Stimulated activated naive B cell treated with anti-CD40 and anti-IgM and Interleukin-4, amounts not matched to agents 10 μg/mL and 1 μg/mL and 100 μg/mL, for 72 hours (primary cell): ENCODE measurements at places on chromosomes 5 and 9.

- DNase-seq: no peak
Observed at GRCh38 chr5:156181656-156182055, 145.3 kb upstream of the SGCD start.

DNA sequence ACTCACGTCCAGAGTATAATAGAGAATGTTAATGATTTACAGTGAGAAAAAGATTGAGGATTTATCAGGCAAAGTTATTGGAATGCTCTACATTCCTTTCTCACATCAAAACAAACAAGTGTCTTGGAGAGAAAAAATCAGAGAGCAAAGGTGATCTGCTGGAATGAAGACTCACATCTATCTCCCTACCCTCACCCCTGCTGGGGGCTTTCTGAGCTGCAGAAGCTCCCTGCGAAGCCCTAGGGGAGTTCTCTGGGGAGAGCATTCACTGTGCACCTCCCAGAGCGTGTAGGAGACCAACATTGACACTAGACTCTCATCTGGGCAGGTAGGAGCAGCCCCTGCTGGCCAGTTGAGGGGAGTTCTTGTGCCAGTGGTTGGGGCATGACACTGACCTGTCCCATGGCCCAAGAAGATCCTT is 76.6 kb upstream of the ADAMTS16 start:
- DNase-seq: no peak

- no peak for DNase-seq
Observed at GRCh38 chr9:42388846-42389245, 205.4 kb downstream of the SPATA31A6 start.

DNA sequence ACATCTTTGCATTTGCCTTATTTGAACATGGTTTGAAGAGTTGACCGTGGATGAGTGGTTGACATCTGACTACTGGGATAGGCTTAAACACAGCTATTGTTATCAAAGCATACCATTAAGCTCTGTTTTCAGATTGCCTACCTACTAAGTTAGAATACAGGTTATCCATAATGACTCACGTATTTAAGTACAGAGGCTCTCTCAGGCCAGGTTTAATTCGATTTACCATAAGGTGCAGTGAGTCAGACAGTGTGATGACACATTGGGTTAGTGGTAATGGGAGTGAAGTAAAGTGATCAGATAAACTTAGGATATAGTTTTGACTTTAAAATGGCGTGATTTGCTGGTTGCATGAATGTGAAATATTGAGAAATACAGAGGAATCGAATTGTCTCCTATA is 732.0 kb upstream of the CTNND2 start:
- no peak for DNase-seq

GRCh38 chr5:125536582-125536981 is 790.1 kb upstream of the ZNF608 start:
- DNase-seq: no peak

DNA sequence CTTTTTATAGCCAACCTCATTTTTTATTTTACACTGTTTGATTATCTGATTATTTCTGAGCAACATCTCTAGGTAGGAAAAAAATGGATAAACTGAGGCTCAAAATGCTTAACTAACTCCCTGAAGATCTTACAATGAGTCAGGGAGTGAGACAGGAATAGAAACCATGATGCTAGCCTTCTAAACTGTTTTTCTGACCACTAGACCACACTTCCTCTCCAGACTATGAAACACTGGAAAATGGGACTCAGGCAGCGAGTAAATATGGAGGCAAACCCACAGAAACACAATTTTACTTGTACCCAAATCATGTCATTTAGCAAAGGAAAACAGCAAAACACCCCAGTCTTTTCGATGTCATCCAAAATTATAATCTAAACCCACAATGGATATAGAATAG is 129.9 kb upstream of the ANKH start:
- no peak for DNase-seq

- no peak for DNase-seq
Observed at GRCh38 chr5:68161156-68161555, 54.4 kb upstream of the PIK3R1 start.

DNA sequence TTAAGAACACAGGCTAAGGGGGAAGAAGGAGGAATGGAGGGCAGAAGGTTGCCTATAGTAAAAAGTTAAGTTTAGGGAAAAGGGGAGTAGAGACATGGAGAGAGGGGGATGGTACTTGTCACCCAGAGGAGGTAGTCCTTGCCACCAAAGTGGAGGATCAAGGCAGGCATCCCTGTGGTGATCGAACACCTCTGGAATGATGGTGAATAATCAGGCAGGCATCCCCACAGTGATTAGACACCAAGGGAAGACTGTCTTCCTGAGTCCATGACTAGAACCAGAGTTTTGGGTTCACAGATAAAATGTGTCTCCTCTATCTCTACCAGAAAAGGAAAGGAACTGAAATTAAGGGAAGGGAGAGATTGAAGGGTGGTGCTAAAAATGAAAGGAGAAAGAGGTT is 19.2 kb upstream of the HMGCS1 start:
- DNase-seq: no peak

- no peak for DNase-seq
Observed at GRCh38 chr5:44377057-44377456, 12.2 kb downstream of the FGF10 start.

- DNase-seq: no peak
Observed at GRCh38 chr9:110426052-110426709, 88.5 kb upstream of the TXNDC8 start.

- DNase-seq: no peak
Observed at GRCh38 chr5:64497386-64497785, 8.4 kb upstream of the RGS7BP start.

DNA sequence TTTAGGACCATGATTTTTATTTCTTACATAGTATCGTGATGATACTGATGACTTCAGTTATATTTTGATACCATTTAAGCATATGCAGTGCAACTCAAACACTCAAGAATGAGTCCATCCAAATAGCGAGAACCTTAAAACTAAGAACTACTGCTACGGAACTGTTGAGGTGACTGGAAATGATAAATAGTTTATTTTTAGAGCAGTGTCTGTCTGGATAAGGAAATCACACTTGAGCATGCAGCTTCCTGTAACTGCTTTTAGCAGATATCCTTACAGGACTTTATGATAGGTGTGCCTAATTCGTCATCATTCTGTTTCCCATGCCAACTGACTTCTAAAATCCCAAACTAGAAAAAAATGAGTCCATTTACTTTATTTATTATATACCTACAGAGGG is 85.5 kb downstream of the ADGRV1 start:
- DNase-seq: no peak

DNA sequence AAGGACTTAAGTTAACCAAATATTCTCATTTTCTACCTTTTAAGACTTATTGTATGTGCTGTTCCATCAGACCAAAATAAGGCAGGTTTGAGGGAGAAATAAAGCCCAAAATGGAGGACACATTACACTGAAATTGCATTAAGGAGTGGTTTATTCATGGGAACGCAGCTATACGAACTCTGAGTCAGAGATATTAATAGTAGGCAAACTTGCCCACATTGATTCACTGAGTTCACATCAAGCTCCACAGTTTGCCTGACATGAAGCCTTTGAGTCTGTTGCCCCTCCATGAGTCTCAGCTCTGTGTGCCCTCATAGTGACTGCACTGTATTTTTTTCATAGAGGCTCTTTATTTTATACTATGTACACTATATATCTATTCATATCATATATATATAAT is 135.0 kb upstream of the SNX2 start:
- no peak for DNase-seq

- DNase-seq: peak; percentile 92
Observed at GRCh38 chr9:128249908-128250838, 25.6 kb downstream of the GOLGA2 start.

DNA sequence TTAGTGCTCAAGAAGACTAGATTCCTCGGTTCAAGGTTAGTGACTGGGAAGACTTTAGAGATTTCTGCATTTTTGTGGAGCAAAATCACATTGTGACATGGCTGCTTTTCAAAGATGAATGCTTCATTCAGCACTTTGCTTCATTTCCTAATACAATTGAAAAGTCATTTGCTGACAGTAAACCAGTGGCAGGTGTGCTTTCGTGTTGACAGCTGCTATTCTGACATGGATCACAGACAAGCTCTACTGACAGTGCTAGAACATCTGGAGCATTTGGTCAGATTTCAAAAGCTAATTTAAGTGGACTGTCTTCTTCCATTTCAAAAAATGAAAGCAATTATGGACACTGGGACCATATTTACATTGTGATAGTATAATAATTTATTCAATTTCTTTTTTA is 1060.1 kb downstream of the PTPRD start:
- no peak for DNase-seq
